A549 (cell line): ENCODE measurements at places on chromosomes 16 and 17.
A peak's percentile ranks its signal among the peaks of the same experiment; 100 is the strongest.

- no peak for DNase-seq
Measured at GRCh38 chr17:69473841-69474831, 59.6 kb downstream of the MAP2K6 start.

DNA sequence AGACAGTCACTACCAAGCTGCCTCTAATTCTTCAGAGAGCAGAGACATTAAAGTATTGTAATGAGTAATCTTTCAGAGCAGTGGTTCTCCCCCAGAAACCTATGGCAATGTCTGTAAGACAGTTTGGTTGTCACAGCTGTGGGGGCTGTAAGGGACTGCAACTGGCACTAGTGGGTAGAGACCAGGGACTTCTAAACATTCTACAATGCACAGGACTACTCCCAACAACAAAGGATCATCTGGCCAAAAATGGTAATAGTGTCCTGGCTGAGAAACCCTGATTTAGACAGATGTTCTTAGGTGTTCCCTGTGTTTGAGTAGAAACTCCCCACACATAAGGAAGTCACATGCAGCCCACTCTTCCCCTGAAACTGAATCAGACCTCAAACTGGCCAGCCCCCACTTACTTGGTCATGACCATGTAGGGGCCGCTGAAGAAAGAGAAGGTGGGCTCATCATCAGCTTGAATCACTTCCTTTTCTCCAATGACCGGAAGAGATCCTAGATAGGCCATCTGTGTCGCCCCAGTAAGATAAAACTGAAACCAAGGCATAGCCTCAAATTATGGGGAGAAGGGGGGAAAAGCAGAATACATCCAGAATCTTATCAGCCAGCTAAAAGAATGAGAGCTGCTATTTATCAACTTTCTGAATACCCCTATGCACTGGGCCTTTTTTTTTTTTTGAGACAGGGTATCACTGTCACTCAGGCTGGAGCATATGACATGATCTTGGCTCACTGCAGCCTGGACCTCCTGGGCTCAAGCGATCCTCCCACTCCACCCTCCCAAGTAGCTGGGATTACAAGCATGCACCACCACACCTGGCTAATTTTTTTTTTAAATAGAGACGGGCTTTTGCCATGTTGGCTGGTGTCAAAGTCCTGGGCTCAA lies 75.8 kb downstream of the TEX14 start:
- DNase-seq: no peak

DNA sequence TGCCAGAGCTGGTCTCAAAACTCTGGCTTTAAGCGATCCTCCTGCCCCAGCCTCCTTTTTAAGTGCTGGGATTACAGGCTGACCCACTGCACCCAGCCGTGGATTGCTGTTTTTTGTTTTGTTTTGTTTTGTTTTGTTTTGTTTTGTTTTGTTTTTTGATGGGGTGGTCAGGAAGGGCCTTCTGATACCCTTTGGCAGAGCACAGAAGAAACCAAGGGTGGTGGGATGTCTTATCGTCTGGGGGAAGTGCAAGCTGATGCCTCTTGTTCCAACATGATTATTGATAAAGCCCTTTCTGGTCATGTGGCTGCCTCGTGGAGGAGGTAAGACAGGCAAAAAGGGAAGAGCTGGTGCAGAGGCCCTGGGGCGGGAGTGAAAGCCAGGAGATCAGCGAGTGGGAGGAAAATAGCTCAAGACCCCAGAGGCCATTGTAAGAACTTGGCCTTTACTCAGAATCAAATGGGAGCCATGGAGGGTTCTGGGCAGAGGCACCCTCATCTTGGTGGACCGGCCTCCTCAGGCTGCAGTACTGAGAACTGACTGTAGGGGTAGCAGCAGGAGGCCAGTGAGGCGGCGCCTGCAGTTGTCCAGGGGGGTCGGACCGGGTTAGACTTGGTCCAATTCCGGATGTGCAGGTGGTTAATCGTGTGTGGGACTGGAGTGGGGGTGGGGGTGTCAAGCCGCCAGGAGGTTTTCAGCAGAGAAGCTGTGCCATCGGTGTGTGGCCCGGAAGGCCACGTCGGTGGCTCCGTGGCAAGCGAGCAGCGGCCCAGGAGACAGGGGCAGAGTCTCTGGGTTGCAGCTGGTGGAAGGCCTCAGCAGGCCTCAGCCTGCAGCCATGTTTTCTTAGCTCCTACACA lies 84.4 kb upstream of the GSE1 start:
- DNase-seq: peak; percentile 60

- DNase-seq: no peak
Measured at GRCh38 chr16:53908731-53909130, 204.8 kb downstream of the FTO start.
